ENCODE measurements at places on chromosomes 5 and 9.

DNA sequence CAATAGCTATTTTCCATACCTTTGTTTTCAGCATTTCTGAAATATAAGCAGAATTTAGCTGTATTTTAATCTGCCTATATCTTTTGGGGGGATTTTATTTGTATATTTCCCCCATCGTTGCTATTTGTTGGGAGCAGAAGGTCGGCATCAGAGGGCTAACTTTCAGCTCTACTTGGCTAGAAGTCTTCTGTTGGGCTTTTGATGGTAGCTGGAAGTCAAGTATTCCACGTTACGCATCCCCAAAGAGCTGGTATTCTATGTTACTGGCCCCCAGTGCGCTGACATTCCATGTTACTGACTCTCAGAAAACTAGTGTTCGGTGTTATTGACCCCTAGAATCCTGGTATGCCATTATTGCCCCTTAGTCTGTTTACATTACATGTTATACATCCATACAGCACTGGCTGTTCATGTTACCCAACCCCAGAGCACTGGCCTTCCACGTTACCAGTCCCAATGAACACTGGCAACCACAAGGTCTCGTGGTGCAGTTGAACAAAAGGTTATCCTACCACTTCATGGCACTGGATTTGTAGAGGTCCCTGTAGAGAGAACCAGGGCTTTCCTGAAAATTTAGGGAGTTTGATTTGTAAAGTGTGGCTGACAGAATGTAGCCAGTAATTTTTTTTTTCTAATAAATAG, 278.1 kb upstream of the CD180 start:
- no peak for DNase-seq

DNA sequence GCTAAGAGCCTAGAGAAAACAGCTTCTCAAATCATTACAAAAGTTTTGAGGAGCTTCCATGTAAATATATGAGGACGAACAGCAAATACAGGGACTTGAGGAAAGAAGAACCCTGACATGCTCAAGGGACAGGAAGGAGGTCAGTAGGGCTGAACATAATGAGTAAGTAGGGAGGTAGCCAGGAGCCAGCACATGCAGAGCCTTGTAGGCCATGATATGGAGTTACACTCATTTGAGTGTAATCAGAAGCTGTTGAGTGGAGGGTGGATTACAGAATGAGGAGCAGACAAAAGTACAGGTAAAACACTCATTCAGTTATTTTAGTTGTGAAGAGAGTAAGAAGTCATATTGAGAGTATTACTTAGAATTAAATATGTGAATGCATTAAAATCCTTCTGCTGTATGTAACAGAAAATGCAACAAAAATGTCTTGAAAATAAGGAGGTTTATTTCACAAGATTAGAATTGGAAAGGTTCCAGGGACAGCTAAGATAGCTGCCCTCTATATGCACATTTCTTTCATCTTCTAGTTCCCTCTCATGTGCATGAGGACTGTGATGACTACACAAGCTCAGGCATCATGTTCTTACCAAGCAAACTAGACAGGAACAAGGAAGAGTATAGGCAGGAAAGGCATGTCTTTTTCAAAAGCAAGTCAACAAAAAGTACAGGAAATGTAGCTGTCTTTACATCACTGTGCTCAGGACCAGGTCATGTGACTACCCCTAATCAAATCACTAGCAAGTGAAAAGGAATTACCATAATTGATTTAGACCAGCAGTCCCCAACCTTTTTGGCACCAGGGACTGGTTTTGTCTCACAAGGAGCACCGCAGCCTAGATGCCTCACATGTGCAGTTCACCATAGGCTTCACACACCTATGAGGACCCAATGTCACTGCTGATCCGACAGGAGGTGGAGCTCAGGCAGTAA, 87.2 kb downstream of the TMEM232 start:
- no peak for DNase-seq

DNA sequence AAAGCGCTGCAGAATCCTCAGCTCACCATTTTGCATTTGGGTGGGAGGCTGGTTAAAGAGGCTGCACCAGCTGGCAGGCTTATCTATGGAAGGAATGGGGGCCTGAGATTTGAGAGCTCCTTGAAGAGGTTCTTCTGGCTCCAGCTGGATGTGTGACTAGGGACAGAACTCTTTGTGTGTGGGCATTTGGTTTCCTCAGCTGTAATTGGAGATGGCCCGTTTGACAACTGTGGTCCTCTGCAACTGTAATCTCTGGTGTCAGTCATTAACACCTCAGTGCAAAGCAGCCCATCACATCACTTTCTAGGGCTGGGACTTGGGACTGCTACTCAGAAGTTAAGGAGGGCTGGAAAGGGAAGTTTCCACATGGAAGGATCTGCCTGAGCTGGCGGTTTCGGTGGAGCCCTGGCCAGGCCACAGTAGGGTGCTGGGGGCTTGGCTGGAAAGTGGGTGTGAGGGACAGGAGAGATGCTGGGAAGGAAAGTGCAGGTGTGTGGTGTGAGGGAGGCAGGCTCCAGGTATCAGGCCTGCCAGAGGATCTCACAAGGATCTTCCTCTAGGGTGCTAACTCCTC, 193.8 kb downstream of the GADD45G start:
- no peak for DNase-seq

DNA sequence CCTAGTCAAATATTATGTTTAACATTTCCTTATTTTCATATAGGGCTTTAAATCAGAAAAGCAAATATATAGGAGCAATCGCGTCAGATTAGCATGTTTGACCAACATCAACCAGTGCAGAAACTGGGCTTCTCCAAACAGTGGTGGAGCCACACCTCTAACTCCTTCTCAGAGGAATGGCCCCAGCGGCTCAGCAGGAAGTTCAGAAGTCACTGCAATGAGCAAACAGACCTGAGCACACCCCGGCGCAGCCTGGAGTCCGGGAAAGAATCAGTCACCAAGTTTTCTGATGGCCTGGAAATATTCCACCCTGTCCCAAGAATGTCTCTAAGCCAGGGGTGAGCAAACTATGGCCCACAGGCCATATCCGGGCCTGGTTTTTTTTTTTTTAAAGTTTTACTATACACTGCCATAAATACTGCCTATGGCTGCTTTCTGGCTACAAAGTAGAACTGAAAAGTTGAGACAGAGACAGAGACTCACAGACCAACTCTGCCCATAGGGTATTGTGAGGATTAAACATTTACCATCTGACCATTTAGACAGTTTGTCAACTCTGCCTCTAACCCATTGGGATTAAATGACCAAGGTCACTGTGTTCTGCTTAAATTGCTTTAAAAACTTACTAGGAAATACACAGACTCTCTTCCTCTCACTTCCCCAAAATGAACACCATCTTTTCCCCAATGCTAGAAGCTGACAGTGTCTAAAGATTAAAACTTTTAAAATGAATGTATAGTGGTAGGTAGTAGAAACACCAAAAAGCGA, 5.4 kb downstream of the GOLM1 start:
- no peak for DNase-seq

DNA sequence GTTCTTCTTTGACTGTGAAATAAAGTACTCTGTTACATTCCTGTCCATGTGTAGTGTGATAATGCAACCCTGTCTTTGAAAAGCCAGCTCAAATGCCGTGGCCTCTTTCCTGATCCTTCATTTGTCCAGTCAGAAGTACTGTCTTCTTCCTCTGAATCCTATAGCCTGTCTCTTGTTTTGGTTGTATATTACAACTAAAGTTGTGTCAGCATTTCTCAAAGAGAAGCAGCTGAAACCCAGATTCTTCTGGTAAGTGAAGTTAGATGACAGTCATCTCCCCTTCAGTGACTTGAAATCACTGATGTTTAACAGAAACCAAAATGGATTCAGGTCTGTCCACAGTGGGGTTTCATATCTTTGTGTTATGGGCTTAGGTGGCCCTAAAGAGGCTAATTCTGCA, 196.2 kb downstream of the PCSK1 start:
- DNase-seq, result no peak

DNA sequence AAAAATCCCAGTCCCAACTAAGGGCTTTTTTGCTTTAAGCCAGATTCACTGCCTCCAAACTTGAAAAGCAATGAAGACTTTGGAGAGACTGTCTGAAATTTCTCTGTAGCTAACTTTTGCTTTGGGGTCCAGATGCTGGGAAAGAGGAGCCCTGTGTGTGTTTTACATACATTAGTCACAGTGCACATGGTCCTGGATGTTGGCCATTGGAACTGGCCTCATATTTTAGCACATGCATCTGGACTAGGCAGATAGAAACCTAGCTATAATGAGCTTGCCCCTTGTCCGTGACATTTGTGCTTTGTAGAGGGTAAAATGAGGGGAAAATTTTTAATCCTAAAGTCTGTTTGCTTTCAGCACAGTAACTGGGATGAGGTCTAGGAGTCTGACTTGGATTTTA, 421.7 kb downstream of the CDK5RAP2 start:
- no peak for DNase-seq

GRCh38 chr5:64505769-64506566, at the start of gene RGS7BP:
TSS of gene RGS7BP (plus strand) at chr5:64506015. CDS start at chr5:64506625, 610 bp downstream.
- DNase-seq, result no peak

DNA sequence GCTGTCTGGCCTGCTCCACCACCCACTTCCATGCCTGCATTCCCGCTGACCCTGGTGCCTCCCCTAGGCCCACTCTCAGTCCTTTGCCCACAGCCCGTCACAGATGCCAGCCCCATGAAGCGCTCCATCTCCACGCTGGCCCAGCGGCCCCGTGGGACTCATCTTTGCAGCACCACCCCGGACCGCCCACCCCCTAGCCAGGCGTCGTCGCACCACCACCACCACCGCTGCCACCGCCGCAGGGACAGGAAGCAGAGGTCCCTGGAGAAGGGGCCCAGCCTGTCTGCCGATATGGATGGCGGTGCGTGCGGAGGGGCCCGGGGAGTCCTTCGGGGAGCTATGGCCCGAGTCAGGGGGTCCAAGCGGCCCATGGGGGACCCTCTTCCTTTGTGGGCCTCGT, 242.5 kb downstream of the CACNA1B start:
- no peak for DNase-seq

DNA sequence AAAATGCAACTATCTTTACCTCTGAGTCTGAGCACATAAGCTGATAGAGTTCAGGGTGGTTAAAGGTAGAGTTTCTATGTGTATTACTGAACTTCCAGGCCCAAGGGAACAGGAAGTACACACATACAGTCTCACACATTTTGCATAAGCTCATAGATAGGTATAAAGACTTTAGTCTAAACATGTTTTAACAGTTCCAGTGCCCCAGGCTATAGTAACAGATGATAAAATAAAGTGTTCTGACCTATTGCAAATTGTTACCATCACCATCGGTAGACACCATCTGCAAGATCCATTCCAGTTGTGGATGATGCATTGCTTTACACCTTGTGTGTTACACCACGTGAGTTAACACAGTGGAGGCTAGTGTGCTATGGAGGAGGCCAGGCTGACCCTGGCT, 95.8 kb downstream of the TMEM174 start:
- no peak for DNase-seq

GRCh38 chr9:126474786-126475485, 138.8 kb upstream of the LMX1B start:
- peak; percentile 87 for DNase-seq

DNA sequence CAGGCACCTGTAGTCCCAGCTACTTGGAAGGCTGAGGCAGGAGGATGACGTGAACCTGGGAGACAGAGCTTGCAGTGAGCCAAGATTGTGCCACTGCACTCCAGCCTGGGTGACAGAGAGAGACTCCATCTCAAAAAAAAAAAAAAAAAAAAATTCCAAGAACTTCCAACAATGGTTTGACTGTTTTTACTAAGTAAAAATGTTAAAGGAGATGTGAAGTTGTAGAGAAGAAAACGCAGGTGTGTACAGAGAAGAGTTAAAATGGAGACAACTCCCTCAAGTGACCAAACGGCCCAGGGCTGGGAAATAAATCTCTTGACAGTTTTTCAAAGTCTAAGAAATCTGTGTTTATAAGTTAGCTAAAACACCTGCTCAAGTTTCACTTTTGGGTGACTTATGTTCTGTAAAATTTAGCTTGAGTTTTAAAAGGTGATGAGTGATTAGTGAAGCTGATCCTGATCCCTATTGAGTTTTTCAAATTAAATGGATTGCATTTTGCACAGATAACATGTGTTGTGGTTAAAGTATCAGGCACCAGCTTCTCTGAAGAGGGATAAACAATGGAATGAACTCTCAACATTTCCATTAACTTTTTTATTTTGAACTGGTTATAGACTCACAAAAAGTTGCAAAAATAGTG, 255.2 kb upstream of the CD180 start:
- no peak for DNase-seq

- no peak for DNase-seq
These were observed 715 bp downstream of the RC3H2 start for GRCh38 chr9:122904466-122904822.

DNA sequence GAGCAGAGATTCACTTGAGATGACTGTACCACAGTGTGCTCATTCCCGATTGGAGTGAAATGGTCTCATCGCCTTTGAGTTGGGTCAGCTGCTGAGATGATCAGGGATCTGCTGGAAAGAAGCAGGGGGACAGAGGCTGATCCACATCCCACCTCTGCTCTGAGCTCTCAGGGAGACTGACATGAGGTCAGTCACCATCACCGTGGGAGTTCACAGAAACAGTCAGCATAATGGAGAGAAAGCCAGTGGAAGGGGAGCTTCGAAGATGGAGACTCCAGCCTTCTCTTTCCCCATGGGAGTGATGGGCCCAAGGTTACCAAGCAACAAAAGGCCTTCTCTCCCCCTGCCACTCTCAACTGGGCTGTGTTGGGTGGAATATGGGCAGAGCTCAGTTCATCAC, 276.4 kb downstream of the CDK5RAP2 start:
- no peak for DNase-seq

DNA sequence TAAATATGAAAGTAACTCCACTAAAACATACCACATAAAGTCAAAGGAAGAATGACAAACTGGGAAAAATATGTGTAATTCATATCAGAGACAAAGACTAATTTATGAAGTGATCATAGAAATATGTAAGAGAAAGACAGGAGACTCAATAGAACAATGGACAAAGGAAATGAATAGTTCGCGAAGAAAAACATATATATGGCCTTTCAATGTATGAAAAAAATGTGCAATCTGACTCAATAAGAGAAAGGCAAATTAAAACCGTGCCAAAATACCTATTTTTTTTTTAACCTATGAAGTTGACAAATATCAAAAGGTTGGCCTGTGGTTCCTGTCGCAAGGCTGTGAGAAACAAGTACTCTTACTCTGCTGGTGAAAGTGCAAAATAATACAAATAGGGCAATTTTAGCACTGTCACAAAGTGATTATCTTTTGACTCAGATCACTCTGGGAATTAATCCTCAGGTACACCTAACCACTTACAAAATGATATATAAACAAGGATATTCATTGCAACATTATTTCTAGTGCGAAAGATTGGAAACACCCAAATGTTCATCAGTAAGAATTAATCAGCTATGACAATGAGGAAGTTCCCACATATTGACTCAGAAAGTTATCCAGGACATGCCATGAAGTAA, 3.7 kb downstream of the C9 start:
- DNase-seq, result peak; percentile 15

- DNase-seq, result no peak
These were observed 176.7 kb downstream of the NXNL2 start for GRCh38 chr9:88711719-88712118.

DNA sequence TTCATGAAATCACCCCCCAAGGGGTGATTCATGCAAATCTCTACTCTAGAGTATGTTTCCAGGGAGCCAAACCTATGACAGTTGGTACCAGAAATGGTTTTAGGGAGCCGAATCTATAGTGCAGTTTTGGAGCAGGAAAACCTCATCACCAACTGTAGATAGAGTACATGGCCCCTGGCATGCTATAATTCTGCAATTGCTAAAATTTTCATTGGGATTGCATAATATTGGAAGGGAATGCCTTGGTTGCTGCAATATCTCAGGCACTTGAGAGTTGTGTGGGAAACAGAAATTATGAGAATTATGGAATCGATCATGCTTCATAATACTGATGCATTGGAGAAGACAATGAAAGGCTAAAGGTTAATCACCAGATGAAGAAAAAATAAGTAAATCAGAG, 148.2 kb upstream of the PLPPR1 start:
- DNase-seq, result no peak
